ENCODE measurements at places on chromosomes 1 and 21.

DNA sequence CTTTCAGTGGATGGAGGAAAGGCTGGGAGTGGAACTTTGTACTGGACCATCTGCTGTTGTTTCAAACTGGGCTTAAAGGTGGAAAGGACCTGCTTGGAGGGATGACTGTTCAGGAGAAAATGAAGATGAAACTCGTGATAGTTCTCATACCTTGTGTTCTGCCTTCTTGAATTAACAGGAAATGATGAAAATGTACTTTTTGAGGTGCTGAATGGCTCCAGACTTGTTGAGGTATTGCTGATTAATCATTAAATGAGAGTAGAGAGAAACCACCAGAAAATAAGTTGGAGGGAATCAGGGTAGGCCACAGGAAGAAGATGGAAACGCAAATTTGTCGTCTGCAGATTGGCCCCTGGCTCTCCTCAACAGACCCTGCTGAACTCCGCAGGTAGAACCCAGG is 26.2 kb upstream of the ZNF436 start:
- DNase-seq = no peak

- DNase-seq = no peak
Observed at GRCh38 chr1:41386196-41386663, 25.0 kb downstream of the FOXO6 start.

DNA sequence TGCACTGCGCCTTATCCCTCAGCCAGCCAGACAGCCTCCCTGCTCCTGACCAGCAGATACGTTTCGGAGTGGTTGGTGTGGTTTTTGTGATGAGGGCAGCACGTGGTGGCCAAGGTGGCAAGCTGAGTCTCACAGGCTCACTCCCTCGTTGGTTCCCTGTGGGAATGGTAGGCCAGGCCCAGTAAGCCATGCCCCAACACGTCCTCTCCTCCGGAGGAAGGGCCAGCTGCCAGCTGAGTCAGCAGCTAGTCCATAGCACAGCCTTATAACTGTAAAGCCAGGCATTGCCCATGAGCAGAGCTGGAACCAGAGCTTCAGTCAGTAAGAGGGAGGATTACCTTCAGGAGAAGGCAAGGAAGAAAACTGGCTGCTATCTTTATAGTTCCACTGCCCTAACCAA is 29.5 kb downstream of the SZRD1 start:
- no peak for DNase-seq

DNA sequence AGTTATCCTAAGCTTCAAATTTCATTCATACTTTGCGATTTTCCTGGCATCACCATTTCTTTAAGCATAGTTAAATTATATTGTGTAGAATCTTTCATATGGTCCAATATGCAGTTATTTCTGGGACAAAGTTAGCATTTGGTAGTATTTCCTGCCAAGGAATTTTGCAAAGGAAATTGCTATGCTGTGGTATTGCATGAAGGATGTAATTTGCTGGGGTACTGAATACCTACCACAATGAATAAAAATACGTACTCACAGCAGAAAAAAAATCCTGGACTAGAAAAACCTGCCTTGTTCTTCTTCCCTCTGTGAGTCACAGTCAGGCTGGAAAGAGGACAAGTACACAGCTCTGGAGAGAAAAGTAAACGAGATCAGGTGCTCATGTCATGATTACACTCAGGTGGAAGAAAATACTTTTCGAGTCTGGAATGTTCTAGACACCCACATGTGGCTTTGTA is 241.2 kb downstream of the PTBP2 start:
- DNase-seq = no peak

DNA sequence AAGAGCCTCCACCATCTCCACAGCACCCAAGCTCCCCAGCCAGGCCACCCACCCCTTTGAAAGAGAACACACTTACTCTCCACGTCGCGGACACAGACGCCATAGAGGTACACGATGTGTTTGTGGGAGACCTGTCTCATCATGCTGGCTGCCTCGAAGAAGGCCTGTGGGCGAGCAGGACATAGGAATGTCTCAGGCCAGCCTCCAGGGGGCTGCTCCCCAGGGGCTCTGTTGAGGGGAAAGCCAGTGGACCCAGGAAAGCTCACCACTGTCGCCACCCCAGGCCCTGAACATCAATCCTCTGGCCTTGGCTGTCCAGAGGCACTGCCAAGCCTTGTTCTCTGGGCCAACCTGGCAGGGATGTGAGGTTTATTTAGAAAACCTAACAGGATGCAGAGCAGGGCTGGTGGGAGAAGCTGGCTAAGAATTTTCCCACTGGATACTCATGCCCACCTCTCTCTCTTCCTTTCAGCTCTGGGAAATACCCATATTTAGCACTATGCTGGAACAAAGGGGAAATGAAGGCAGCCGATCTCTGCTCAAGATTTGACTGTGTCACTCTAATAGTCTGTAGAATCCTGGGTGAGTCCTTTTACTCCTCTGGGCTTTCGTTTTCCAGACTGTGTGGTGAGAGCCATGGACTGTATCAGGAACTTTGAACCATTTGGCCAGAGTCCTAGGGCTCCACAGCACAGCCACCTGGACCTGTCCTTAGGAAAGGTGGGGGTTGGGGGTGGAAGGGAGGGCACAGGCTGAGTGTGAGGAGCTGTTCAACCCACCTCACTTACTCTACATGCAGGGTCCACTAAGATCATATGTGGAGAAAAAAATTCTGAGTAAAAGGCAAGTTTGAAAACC is 101.9 kb downstream of the RAVER2 start:
- DNase-seq = no peak

DNA sequence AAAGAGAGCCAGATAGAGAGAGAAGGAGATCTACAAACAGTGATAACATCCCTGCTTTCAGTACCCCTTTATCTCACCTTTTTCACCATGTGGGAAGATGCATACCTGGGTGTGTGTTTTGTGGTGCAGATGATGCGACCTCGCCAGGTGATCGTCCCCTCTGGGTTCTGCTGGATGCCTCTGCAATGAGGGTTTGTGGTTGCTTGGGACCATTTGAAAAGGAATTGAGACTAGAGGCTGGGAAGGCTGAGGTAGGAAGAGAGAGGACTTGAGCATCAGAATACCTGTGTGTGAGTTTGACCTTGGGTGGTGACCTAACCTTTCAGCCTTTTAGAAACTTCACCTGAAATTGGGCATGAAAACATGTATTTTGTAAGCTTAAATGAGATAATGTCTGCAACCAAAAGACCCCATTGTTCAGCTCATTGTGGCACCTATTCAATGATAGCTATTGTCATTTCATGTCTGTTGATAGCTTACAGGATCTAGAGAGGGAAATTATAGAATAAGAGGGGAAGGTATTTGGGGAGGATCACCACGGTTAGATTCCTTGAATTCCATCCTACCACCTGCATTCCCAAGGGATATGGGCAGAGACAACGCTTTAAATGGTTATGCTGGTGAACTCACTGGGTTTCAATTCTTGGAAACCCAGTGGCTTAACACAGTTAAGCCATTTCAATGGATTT is 125.7 kb downstream of the IGSF21 start:
- DNase-seq = no peak

GRCh38 chr1:53562291-53562980 is 103.2 kb downstream of the DMRTB1 start:
- no peak for DNase-seq

GRCh38 chr1:228141226-228142044 is 1.4 kb downstream of the GUK1 start:
- peak; percentile 49 for DNase-seq

DNA sequence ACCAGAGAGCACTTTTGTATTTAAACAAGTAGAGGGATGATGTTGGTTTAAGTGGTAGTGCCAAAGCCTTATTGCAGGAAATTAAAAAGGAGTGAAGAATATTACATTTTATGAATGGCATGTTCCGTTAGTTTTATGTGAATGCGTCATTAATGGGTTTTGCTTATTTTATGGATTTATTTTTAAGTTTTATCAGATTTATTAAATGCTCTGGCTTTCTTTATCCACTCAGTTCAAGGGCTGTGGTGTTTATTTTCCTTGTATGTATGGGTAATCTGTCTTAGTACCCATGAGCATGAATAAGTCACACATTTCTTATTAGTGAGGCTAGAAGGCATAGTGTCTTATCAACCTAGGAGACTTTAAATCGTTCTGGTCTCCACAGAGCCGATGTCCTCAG is 41.6 kb upstream of the NBL1 start:
- DNase-seq = no peak

DNA sequence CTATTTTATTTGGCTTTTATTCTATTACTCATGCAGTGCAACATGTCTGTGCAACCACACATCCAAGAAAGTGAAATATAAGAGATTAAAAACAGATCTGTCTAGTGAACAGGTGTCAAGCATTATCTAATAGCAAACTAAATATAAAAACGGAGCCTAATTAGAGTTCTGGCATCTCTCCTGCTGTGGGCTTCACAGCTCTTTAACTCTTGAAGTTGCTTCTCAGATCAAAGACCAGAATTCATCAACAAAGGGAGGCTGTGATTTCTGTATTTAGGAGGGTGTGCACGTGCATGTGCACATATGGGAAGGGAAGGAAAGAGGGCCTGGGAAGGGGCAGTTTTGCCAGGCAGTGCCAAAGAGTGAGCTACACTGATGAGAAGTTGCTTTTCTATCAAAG is 81.0 kb downstream of the MIS18A start:
- no peak for DNase-seq

GRCh38 chr1:66273656-66274055 is 260.3 kb upstream of the SGIP1 start:
- no peak for DNase-seq

- DNase-seq = no peak
Observed at GRCh38 chr1:26221094-26221493, 12.9 kb upstream of the CEP85 start.

- DNase-seq = no peak
Observed at GRCh38 chr1:197285526-197286205, 17.6 kb downstream of the CRB1 start.

- no peak for DNase-seq
Observed at GRCh38 chr1:77888781-77889642, 588 bp downstream of the NEXN start.

DNA sequence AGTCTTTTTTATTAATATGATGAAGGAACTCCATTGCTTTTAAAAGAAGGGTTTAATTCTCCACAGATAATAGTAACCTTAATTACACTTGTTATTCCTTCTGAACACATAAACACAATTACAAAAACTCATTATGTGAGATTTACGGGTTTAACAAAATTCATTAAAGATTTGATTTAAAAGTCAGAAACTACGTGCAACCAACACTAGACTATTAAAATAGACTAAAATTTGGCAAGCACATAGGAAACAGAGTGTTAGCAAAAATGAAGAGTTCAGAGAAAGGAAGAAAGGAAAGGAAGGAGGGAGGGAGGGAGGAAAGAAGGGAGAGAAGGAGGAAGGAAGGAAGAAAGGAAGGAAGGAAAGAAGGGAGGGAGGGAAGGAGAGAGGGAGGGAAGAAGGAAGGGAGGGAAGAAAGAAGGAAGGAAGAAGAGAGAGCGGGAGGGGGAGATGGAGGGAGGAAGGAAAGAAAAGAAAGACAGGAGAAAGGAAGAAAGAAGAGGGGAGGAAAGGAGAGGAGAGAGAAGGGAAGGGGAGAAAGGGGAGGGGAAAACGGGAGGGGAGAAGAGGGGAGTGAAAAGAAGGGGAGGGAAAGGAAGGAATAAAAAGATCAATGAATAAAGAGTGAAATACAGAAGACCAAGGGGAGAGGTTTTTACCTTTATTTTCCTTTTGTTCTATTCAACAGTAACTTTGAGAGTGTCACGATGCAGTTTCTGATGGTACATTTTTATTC is 123.4 kb upstream of the LYPLAL1 start:
- DNase-seq = no peak

GRCh38 chr1:221742555-221743415 is 896 bp upstream of the DUSP10 start:
- peak; percentile 83 for DNase-seq

DNA sequence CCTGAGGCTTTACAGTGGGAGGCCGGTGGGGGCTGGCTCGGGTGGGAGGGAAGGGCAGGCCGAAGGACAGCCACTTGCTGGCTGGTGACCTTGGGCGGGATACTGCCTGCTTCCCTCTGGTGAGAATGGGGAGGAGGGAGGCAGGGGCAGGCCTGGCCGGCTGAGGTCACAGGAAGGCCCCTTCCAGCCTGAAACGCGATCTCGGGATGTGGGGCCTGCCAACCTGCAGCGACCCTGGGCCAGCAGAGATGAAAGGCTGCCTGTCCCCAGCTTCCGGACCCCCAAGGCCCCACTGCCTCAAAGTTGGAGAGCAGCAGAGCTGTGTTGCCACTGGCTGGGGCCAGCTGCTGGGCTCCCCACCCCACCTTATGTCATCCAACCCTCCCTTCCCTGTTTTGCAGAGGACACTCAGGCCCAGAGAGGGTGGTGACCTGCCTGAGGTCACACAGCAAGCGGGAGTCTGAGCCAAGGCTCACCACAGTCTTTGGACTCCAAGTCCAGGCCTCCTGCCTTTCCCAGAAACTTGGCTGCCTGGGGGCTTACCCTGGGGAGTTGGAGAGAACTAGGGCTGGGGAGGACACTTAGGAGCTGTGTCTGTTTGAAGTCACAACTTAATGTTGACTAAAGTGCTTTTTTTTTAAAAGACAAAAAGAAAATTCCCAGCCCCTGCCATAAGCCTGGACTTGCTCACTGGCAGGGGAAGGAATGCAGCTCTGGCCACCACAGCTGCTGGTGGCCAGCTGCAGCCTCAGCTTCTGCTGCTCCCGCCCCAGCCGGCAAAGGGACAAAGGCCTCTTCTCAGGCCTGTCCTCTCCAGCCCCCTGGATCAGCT is 14.8 kb upstream of the WASF2 start:
- peak; percentile 87 for DNase-seq

DNA sequence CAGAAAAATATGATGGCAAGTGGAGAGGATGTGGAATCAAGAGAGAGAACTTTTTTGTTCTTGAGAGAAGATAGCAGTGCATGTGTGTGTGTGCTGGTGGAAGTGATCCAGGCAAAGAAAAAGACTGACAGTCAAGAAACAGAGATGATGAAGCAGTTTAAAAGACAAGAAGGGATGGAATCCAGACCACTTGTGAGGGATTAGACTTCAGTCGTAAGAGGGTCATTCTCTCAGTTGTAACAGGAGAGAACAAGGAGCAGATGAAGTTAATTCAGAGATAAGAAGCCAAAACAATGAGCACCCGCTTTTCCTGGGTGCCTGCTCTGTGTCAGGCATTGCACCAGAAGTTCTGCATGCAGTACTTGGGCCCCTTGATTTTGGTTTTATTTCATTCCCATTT is 76.6 kb downstream of the RNF220 start:
- DNase-seq = peak; percentile 34

- peak; percentile 54 for DNase-seq
Observed at GRCh38 chr1:206933333-206933945, 11.7 kb upstream of the FCMR start.

DNA sequence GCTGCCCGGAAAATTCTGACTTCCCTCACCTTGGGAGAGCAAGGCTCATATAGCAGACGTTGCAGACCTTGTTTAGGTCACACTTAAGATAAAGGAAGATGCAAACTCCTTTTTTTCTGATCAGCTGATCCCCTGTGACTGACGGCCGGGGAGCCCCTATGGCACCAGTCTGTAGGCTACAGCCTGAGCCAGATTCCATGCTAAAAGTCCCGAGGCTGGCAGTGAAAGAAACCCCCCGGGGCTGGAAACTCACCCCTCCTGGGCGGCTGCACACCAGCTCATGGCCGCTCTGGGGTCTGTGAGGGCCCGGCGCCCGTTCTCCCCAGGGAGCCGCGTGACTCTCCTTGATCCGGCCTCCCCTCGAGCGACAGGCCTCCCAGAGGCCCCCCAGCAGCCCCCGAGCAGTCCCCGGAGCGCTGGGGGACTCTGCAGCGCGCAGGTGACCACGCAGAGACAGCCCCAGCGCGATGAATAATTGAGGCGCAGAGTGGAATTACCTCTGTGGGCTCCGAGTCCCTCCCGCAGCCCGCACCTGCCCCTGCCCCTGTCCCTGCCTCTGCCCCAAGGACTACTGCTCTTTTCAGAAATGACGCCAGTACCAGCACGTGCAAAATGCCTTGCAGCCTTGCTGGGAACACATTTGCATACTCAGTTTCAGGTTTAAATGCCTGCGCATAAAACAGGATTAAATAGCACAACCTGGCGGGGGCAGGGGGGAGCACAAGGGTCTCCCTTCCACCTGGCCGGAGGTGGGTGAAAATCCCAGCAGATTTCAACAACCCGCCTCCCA is 62.6 kb upstream of the CLDN14 start:
- peak; percentile 73 for DNase-seq
